NCI-H2081 (cell line): ENCODE measurements at places on chromosomes 6 and 20.
A peak's percentile ranks its signal among the peaks of the same experiment; 100 is the strongest.

- no peak for DNase-seq
Measured at GRCh38 chr6:99498421-99498820, 16.8 kb downstream of the USP45 start.

GRCh38 chr20:46576774-46577395 is 26.4 kb upstream of the OCSTAMP start:
- DNase-seq = no peak

- DNase-seq = no peak
Measured at GRCh38 chr6:129733290-129733689, 23.3 kb upstream of the ARHGAP18 start.

DNA sequence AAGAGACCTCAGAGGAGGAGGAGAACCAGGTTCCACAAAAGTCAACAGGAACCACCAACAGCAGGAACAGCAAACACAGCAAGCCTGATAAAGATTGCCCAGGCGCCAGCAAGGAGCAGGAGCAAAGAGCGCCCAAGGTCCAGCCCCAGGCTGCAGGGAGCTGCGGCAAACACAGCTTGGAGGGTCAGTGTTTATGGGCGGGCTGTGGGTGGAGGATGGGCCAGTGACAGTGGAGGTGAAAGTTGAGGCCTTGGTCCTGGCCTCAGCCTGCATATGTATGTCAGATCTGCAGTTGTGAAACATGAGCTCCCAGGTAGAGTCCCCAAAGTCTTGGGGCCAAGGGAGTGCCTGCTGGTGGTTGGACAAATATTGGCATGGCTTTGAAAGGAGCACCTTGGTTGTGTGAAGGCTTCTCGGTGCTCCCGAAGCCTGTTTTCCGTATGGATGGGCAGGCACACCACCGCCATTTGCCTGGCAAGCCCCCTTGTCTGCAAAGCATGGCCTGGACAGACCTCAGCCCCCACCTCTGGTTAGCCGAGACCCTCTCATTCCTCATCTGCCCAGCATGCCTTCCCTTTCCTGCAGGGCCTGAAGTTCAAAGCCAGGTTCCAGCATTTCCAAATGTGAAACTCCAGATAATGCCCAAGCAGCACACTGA is 2.0 kb upstream of the CAPN11 start:
- DNase-seq = no peak

DNA sequence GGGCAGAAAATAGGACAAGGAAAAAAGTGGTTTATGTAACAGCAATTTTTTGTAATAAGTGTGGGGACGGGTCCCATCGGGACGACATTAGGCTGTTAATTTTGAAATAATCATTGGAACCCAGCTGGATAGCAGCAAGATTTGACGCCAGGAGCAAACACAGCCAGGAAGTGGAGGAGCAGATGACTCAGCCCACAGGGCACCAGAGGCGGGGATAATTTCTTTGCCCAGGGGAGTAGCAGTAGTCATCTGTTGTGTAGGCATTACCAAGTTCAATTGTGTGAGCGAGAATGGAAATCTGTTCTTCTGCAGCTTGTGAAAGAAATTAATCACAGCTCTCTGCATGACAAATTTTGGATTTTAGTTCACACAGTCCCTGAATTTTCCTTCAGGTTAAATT is 22.6 kb upstream of the RIN2 start:
- peak; percentile 77 for DNase-seq

GRCh38 chr6:125957391-125957693 is 772 bp downstream of the HINT3 start:
- no peak for DNase-seq

DNA sequence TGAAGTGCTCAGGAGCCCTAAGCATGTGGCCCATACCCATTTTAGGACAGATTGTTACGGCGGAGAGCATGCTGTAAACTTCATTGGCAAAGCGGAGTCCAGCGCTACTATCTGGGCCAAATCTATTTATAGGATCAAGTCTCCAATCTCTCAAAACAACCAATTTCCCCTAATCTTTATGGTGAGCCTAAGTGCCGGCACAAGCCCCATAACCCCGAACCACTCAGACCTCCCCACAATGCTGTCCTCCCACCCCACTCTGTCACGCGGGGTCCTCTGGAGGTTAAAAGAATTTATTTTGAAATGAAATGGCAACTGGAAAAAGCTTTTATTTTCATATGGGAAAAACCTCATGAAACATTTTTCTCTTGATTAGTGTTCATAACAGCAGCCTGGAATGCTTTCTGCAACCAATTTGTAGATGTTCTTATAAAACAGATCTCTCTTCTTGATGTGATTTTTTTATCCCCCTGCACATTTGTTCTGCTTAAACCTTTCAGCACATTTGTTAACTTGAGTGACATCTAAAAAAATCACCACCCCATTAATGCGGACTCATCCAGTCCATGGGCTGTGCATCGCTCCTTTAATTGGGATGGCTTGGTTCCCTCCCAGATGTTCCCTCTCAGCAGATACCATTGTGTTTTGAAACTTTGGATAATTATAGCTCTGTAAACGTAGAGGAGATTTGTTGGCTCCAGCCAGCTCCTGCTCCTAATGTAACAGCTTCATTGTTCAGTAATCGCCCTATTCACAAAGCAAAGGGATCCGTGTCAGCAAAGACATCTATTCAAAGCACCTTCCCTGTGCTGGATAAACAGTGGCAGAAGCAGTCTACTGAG is 323.6 kb downstream of the CD83 start:
- DNase-seq = peak; percentile 91

- no peak for DNase-seq
Measured at GRCh38 chr6:150312395-150312794, 56.4 kb upstream of the IYD start.

DNA sequence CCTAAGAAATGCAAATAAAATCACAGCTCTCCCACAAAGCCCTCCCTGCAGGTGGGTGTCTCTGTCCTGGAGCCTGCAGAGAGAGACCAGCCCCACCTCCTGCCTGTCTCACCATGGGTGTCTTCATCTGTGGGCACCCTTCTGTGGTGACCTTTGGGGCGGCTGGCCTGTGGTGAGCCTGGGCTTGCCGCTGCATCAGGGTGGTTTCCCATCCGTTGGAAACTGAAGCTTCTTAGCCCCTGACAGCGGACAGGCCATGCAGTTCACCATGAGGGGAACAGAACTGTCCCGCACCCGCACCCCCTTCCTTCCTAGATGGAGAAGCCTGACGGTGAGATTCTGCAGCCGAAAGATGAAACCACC is 42.3 kb upstream of the FRMD1 start:
- DNase-seq = no peak

- DNase-seq = no peak
Measured at GRCh38 chr6:142294679-142295078, 7.1 kb upstream of the ADGRG6 start.

DNA sequence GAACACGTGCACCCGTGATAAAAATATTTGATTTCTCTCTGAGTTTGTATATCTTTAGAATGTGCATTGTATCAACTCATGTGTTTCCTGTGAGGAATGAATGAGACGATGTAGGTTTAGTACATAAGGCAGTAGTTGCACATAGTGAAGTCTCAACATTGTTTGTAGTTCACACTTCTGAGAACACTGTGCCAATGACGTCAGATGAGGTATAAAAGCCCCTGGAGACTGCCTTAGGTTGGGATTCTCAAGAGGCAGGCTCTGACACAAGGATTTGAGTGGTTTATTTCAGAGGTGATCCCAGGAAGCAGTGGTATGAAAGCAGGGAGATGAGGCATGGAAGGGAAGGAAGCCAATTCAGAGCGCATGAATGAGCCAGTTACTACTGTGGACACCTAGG is 2.6 kb upstream of the NKAIN2 start:
- no peak for DNase-seq

GRCh38 chr20:59295531-59295930 is 4.9 kb upstream of the EDN3 start:
- DNase-seq = no peak

- no peak for DNase-seq
Measured at GRCh38 chr6:28884423-28885131, 39.2 kb downstream of the TRIM27 start.

GRCh38 chr6:162708971-162709370 is 18.6 kb downstream of the PRKN start:
- peak; percentile 0 for DNase-seq

DNA sequence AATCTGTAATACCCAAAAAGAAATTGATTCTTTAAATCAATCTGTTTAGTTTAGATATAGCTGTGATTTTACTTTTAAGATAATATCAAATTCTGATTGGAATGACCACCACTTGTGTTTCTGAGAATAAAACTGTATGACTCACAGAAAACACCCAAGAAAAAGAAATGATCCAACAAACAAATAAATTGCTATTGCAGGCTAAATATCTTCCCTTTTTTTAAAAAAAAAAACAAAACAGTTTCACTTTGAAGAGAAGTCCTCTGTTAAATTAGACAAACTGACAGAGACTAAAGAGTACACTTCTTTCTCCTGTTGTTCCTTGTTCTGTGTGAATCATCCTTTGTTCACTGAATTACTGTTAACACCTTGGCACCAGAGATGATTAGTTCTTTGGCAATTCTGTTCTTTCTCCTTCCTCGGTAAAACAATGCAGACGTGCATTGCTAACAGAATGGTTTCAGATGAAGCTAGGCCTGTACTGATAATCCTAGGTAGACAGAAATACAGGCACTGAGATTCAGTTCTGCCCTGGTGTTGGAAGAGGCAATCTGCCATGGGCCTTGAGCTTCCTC is 895.2 kb upstream of the CITED2 start:
- no peak for DNase-seq

DNA sequence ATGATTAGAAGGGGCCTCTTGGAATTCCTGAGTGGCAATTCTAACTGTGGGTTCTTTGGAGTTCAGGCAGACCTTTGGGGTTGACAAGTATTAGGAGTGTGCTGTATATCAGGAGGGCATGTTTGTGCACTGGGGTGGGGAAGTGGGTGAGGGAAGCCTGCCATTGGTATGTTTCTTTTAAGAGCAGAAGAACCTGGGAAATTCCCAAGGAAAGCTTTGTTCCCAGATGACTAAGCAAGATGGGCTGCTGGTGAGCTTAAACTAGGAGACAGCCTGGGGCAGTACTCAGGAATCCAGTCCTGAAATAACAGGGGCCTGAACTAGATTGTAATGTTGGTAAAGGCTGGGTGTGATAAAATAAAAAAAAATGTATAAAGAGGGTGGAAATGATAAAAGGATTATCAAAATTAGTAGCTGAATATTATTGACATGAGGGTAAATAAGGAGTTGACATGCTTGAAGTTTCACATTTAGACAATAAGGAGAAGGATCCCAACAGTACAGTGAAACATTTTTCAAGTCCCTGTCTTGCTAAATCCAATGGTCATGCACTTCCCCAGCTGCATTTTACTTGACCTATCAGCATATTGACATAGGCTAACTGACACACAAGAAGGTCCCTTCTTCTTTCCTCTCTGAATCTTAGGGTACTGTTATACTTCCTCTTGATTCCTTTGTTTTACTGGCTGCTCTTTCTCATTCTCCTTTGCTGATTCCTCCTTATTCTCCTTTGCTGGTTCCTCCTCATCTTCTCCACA is 18.4 kb upstream of the IFNGR1 start:
- DNase-seq = no peak

DNA sequence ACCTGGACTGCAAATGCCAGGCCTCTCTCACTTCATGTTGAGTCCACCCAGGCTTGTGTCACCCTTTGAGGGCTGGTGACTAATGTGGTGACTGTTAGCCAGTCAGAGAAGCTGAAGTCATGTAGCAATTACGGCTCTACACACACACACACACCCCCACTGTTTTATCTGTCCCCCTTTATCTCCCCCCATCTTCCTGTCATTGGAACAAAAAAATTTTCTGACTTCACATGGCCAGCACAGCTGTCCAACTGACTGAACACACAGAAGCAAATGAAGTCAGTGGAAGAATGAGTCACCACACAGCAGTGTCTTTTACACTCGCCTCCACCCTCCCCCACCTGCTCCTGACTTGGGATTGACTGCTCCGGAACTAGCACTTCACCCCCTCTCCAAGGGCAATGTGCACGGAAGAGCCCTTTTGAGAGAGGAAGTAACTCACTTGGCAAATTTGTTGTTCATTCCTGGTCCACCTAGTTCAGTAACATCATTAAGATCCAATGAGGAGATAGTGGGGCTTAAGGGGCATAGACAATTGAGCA is 198.0 kb downstream of the RNF144B start:
- no peak for DNase-seq

- DNase-seq = no peak
Measured at GRCh38 chr6:74087899-74088298, 391.9 kb downstream of the CD109 start.

GRCh38 chr6:128558924-128559323 is 38.5 kb upstream of the PTPRK start:
- DNase-seq = no peak
